ENCODE measurements at places on chromosomes 2 and 18.

- no peak for DNase-seq
Observed at GRCh38 chr2:44825702-44826101, 115.8 kb upstream of the SIX3 start.

- peak; percentile 24 for DNase-seq
Observed at GRCh38 chr2:176084611-176085119, 903 bp upstream of the EVX2 start.

DNA sequence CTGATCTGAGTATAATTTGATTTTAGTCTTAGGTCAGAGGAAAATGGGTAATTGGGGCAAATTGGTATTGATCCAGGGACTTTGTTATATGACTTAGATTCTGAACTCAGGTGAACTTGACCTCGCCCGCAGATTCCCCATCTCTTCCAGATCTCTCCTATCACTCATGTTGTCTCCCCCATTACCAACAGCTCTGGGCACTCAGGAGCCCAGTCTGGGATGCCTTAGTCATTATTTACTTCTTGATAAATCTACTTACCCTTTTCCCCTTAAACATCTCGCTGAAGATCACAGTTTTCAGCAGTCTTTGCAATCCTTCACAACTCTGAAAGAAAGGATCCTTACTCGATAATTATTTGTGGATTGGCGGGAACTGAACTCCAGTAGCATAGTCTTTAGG is 19.6 kb upstream of the HNMT start:
- no peak for DNase-seq

DNA sequence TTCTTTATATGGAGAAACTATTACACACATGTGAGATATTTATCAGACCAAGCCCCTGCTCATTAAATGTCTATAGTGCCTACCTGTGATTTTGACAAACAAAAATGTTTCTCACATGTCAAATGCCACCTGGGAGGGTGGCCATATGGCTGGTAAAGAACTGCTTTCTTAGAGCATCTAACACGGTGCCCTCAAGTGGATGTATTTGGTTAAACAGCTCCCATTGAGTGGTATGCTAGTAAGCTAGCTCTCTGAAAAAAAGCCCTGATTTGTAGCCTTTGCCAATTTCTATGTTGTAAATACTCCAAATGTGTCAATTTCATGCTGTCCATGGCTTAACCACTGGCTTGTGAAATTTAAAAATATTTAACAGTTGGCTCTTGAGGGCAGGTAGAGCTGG is 94.6 kb downstream of the PMAIP1 start:
- DNase-seq, result no peak

- DNase-seq, result no peak
Observed at GRCh38 chr2:31192851-31193392, 24.4 kb downstream of the CAPN14 start.

DNA sequence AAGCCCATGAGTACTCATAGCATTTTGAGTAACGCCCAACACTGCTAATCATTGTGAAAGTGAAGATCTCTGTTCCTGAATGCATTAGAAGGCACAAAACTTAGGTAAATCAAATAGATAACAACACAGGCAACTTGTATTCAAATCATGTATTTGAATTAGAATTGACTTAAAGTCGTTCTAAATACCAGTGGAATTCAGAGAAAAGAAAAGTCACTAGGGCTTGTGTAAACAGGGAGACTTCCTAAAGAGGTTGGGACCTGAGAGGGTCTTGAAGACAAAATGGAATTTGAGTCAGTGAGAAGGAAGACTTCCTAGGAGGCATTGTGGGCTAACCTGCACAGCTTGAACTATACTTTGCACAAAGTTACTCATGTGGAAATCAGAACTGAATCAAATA is 127.2 kb downstream of the CTNNA2 start:
- no peak for DNase-seq

GRCh38 chr2:134845719-134846118 is 7.3 kb downstream of the ACMSD start:
- DNase-seq, result no peak

DNA sequence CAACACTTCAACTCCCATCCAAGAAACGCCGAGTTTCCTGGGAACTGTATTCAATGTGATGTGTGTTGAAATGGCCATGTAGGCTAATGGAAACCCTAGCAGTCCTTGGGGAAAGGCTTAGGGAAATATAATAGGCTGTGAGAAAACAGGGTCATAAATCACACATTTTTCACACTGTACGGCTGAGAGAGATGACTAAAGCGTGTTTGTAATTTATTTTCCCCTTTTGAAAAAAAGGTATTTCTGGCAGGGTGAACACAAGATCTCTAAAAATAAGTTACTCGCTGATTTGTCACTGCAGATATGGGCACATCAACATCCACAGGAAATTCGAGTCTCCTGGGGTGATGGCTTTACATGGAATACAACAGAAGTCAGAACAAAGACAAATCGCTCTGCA is 109.6 kb upstream of the ST6GAL2 start:
- DNase-seq, result no peak

- no peak for DNase-seq
Observed at GRCh38 chr18:6885992-6886796, 156.7 kb downstream of the ARHGAP28 start.

DNA sequence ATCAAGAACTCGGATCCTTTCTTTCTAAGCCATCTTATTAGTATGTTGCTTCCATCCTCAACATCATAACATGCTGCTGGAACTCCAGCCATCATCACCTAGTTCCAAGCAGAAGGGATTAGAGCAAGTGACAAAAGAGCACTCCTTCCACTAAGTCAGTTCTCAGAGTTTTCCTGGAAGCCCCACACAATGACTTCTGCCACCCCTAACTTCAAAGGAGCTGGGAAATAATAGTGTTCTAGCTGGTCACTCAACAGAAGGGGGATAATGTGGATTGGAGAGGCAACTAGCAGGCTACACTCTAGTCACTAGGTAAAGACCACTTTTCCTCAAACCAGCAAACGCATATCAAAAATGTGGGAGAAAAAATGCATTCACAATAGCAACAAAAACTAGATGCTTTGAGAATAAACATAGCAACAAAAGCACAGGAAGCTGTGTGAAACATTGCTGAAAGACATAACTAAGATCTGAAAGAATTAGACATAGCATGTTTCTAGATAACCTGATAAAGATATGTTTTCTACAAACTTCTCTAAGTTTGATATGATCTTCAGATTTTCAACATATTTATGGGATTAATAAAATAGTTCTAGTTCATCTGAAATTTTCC is 39.5 kb downstream of the COX7A2L start:
- DNase-seq, result no peak

DNA sequence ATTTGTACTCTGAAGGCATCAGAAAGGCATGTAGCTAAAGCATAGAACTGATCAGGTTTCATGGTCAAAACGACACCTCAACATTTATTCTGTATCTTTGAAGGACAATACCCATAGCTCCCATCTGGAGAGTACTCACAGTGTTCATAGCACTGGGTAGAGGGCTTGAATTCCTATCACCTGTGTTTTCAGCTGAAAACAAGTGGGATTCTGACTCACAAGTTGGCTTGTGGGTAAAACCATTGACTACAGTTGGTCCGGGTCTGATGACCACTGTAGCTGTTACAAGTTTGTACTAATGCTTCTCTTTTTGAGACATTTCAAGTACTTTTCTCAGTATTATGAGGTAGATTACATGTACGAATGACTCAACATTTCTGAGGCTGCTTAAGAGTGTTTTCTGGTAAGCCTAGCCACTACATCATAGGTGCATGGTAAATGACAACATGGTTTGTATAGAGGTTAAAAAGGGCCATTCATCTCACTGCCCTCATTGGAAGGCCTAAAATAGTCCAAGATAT is 68.6 kb upstream of the PELI1 start:
- no peak for DNase-seq

GRCh38 chr2:15058015-15058720 is 425.7 kb downstream of the LRATD1 start:
- no peak for DNase-seq

DNA sequence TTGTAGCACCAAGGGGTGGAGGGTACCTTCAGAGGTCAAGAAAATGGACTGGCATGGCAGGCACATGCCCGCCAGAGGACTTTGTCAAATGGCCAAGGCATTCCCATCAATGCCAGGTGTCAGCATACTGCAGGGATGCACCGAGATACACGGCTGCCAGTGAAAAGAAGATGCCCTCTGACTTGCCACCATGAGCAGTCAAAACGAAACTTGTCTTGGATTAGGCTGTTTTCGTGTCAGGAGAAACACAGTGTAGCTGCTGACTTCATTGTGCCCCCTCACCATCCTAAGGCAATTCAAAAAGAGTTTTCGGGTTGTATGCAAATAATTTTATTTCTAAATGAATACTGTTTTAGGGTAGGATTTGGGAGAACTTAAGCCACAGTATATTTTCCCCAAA is 181.5 kb downstream of the NAPG start:
- no peak for DNase-seq

DNA sequence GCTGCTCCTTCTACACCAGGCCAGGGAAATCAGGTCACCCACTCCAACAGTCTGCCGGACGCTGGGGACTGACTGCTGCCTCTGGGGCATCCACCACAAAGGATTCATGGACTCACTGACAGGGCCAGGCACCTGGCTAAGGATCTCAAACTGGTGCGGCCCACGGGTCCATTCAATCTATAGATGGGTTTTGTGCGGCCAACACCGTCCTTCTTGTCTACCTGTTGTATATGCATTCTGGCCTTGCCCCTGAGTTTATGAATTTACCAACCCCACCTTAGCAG is 10.9 kb upstream of the SLC20A1 start:
- DNase-seq, result no peak

- no peak for DNase-seq
Observed at GRCh38 chr2:128379021-128380015, 60.6 kb upstream of the HS6ST1 start.

GRCh38 chr18:22082408-22082807 is 87.0 kb upstream of the GATA6 start:
- DNase-seq, result no peak

GRCh38 chr18:24263050-24263449 is 124.2 kb downstream of the CABYR start:
- no peak for DNase-seq

GRCh38 chr2:100682536-100682935 is 119.7 kb downstream of the PDCL3 start:
- DNase-seq, result no peak

GRCh38 chr2:67561457-67561965 is 164.4 kb downstream of the ETAA1 start:
- no peak for DNase-seq

GRCh38 chr2:219247678-219248642 is 2.7 kb downstream of the STK16 start:
- DNase-seq, result peak; percentile 67

DNA sequence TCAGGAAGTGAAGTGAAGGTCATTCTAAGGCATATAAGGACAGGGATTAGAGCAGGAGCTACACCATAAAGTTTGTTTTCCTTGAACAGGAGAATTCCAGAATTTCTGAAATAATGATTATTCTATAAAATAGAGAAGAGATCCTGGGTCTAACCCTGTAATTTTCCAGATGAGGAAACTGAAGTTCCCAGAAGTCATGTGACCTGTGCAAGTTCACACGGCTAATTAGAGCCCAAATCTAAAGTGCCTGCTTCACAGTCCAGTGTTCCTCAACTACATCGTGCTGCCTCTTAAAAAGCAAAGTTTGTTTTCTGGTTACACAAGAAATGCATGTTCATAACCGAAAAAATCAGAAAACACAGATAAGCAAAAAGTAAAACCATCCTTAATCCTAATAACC is 34.9 kb downstream of the PLB1 start:
- no peak for DNase-seq

DNA sequence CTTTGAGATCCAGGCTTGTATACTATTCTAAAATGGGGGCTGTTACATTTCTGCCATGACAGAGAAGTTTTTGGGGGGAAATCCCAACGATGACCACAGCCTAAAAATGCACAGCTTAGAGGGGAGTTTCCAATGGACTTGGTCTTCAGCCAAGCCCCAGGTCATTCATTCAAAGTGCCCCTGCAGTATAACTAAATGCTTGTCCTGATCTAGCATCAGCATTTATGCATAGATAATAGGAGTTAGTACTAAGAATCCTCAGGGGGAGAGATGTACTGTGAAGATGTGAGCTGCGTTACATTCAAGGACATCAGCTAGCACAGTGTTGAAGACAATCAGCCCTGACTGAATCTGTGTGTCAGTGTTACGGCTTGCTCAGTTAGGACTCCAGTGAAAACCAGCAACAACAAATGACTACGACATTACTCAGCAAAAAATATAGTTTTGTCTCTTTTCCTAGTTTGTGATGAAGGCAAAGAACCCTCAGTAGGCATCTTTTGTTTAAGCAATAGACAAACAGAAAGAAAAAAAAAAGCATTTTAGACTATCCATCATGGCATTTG is 160.9 kb downstream of the ZEB2 start:
- DNase-seq, result no peak

DNA sequence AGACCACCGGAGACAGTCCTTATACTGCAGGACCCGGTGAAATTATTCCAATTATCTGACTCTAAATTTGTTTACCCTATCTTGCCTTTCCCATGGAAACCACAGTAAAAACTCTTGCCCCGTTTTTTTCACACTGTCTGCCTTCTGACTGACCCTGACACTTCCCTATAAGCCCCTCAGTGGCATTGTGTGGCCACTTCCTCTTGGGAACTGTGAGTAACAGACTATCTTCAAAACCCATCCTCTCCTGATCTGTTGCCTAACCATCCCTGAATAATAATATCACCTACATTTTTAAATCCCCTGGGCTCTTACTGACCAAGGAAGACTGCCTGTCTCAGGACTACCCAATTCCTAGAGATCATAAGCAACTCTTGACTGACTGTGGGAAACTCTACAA is 42.6 kb upstream of the RNF152 start:
- no peak for DNase-seq

GRCh38 chr2:42053791-42054701 is 6.2 kb downstream of the PKDCC start:
- DNase-seq, result no peak

- DNase-seq, result no peak
Observed at GRCh38 chr18:12765126-12765525, 62.3 kb downstream of the PSMG2 start.

DNA sequence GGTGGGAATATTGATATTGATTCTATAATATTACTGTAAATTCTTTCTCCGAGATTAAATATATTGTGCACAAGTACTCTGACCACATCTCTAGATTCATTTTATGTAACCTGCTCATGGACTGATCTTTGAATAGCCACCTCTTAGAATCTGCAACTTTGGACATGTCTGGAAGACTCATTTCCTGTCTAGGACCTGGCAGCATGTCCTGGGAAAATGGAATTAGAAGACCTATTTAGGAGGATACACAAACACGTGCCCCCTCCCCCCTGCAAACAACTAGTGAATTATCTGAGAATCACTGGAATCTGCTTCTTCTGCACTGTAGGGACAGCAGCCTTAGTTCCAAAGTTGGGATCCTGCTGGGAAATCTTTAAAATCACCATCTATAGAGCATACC is 94.1 kb downstream of the UBE2E3 start:
- DNase-seq, result no peak

DNA sequence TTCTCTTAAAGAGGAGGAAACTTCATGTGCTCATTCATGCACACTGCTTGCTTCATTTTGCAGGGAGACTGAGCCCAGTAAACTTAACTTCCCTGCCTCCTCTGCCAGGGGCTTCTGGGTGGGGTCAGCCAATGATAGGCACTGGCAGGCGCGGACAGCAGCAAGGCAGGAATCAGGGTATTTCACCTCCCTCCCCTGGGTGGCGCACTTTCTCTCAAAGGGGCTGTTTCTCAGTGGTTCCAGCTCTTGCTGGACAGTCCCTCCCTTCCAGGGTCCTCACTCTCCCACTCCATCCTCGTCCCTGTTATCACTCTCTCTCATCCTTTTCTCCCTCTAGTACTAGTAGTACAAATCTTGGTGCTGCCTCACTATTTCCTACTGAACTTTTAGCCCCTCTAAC is 320.5 kb upstream of the ZNF521 start:
- DNase-seq, result no peak

GRCh38 chr18:13139885-13140450 is 78.6 kb upstream of the LDLRAD4 start:
- DNase-seq, result no peak

GRCh38 chr18:7492385-7492784 is 74.7 kb upstream of the PTPRM start:
- no peak for DNase-seq
